ENCODE measurements at places on chromosomes 4 and X.

- H3K36me3 ChIP-seq: no peaks in the 10 kb centered on the region
- H3K27ac ChIP-seq: no peak overlapping the region
- H3K4me1 ChIP-seq: no peaks in the 10 kb centered on the region
- no peak overlapping the region for H3K4me3 ChIP-seq
- DNase-seq: no peak
Measured at GRCh38 chr4:115711575-115711974, 598.2 kb upstream of the NDST4 start.

- H3K27ac ChIP-seq: peak overlapping the region; percentile 82
- peak overlapping the region; percentile 55 for H3K4me3 ChIP-seq
- DNase-seq: no peak
- H3K4me1 ChIP-seq: peaks cover 17% of the 10 kb centered on the region
- no peaks in the 10 kb centered on the region for H3K27me3 ChIP-seq
- H3K36me3 ChIP-seq: no peaks in the 10 kb centered on the region
Measured at GRCh38 chrX:115560211-115560977, 580 bp upstream of the PLS3 start.

GRCh38 chrX:100090931-100091330 is 319.1 kb downstream of the PCDH19 start:
- no peaks in the 10 kb centered on the region for H3K27me3 ChIP-seq
- H3K27ac ChIP-seq: no peak overlapping the region
- no peak overlapping the region for H3K4me3 ChIP-seq
- no peak for DNase-seq

DNA sequence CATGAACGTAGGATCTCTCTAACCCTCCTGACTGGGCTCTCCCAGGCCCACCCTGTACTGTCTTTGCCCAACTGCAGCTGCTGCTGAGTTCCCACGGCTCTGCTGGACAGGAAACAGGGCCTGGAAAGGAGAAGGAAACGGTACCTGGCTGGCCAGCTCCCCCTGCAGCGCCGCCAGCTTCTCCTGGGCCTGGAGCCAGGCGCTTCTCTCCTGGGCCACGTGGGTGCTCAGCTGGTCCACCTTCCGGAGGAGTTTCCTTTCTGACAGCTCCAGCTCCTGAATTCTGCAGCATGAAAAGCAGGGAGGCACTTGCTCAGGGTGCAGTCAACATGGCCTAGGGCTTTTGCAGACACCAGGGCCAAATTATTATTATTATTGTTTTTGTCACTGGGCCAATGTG is 6.5 kb downstream of the C4orf50 start:
- no peaks in the 10 kb centered on the region for H3K27me3 ChIP-seq
- H3K4me3 ChIP-seq: no peak overlapping the region
- H3K36me3 ChIP-seq: no peaks in the 10 kb centered on the region
- no peaks in the 10 kb centered on the region for H3K4me1 ChIP-seq
- peak; percentile 73 for DNase-seq
- no peak overlapping the region for H3K27ac ChIP-seq

Measured in pancreas (tissue), 10 donors.